ENCODE measurements at places on chromosomes 5 and 9. TPM values are rescaled to one million over a fixed set of nuclear protein-coding genes. Genes with fewer than 3 reads are reported as not detected.

The RAD50 gene
- 32.7 TPM for total RNA-seq

DNA sequence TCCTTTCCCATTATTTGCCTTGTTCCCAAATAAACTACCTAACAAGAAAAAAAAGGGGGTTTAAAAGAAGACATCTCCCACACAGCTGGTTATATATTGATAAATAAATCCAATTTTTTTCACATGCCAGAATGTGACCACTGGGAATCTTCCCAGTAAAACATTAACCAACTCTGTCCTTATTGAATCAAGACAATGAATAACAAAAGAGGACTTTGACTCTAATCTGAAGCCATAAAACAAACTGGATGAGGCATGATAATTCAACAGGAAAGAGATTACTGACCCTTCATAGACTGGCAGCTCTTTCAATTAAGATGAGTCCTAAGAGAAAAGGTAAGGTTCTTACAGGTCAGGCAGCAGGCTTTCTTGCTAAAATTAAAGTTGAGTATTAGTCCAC lies 165.8 kb upstream of the CDH6 start:
- no peak overlapping the region for H3K4me3 ChIP-seq
- no peaks in the 10 kb centered on the region for H3K27me3 ChIP-seq
- H3K27ac ChIP-seq: no peak overlapping the region
- no peaks in the 10 kb centered on the region for H3K4me1 ChIP-seq
- no peaks in the 10 kb centered on the region for H3K36me3 ChIP-seq

DNA sequence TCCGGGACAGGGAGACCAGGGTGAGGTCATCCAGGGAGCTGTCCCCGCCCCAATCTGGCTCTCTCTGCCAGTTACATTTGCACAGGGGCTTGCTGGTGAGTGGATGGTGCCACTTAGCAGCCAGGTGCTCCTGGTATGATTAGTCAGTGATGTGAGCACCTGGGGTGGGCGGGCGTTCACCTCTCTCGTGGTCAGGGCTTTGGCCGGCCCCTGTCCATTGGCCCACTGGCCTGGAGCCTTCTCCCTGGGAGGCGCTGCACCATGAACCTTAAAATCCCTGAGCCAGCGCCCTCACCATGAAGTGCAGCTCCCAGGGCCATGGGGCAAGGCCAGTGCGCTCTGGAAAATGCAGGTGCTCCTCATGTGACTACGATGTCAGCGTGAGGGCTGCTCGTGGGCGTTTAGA lies 2.0 kb downstream of the NKD2 start:
- H3K4me3 ChIP-seq: no peak overlapping the region
- H3K36me3 ChIP-seq: no peaks in the 10 kb centered on the region
- no peak overlapping the region for H3K27ac ChIP-seq
- H3K4me1 ChIP-seq: peaks cover 6% of the 10 kb centered on the region

DNA sequence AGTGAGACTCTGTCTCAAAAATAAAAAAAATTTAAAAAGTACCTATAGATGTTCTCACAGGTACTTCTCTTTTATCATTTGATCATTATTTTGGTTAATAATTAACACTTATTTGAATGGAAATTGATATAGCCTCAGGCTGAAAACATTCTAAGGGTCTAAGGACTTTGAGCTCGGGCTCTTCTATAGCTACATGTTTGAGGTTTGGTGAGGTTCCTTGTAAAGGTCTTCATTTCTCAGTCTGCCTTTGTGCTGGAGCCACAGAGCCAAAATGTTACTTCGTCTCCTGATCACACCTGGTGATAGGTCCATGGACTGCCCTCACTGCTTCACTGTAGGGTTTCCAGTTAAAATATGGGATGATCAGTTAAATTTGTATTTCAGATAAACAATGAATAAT lies 22.6 kb downstream of the ARHGEF37 start:
- H3K36me3 ChIP-seq: peaks cover 12% of the 10 kb centered on the region
- H3K27ac ChIP-seq: no peak overlapping the region
- DNase-seq: no peak

GRCh38 chr5:76230711-76231285 lies 147.6 kb downstream of the SV2C start:
- no peaks in the 10 kb centered on the region for H3K36me3 ChIP-seq
- no peak for DNase-seq
- no peaks in the 10 kb centered on the region for H3K27me3 ChIP-seq
- H3K4me1 ChIP-seq: no peaks in the 10 kb centered on the region

- no peaks in the 10 kb centered on the region for H3K27me3 ChIP-seq
- H3K36me3 ChIP-seq: no peaks in the 10 kb centered on the region
- DNase-seq: no peak
- H3K4me1 ChIP-seq: no peaks in the 10 kb centered on the region
- no peak overlapping the region for H3K27ac ChIP-seq
Observed at GRCh38 chr5:113269023-113269997, 165.5 kb downstream of the TSSK1B start.

DNA sequence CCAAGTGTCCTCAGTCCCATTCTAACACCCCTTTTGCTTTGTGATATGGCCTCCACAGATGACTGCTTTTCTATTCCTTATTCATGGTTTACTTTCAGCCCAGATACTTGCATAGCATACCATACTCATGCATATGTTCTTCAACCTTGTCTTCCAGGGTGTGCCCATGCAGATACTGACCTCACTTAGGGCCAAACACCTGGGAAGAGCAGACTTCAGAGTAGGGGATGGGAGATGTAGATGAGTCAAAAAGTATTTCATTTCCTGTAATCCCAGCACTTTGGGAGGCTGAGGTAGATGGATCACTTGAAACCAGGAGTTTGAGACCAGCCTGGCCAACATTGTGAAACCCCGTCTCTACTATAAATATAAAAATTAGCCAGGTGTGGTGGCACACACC lies 58.3 kb downstream of the NRG2 start:
- H3K4me3 ChIP-seq: no peak overlapping the region
- DNase-seq: no peak
- H3K27me3 ChIP-seq: no peaks in the 10 kb centered on the region
- no peaks in the 10 kb centered on the region for H3K36me3 ChIP-seq
- H3K4me1 ChIP-seq: no peaks in the 10 kb centered on the region

The TLE1 gene
- 69.7 TPM for total RNA-seq

The PCDHGA12 gene
- total RNA-seq: 26.0 TPM

The SNCAIP gene
- total RNA-seq: 4.5 TPM

DNA sequence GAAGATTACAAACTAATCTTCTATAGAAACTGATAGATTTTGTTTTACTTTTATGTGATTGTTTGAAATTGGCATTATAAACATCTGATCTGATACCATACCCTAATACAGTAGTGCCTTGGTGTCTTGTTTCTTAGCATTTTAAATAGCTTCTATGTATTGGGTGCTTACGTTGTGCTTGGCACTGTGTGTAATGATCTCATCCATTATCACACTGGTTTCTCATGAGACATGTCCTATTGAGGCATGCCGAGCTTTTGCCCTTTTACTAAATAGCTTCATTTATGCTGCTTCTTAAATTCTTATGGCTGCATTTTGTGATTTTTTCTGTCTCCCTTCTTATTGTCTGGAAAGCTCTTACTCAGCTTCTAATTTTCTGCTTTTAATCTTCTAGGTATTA lies 48.2 kb upstream of the TLR4 start:
- no peak for DNase-seq
- H3K36me3 ChIP-seq: no peaks in the 10 kb centered on the region
- H3K27ac ChIP-seq: no peak overlapping the region
- no peaks in the 10 kb centered on the region for H3K4me1 ChIP-seq
- H3K4me3 ChIP-seq: no peak overlapping the region
- no peaks in the 10 kb centered on the region for H3K27me3 ChIP-seq
